ENCODE measurements at places on chromosomes 12 and 14.

GRCh38 chr12:129966146-129966995 lies 62.5 kb upstream of the TMEM132D start:
- DNase-seq, result no peak

DNA sequence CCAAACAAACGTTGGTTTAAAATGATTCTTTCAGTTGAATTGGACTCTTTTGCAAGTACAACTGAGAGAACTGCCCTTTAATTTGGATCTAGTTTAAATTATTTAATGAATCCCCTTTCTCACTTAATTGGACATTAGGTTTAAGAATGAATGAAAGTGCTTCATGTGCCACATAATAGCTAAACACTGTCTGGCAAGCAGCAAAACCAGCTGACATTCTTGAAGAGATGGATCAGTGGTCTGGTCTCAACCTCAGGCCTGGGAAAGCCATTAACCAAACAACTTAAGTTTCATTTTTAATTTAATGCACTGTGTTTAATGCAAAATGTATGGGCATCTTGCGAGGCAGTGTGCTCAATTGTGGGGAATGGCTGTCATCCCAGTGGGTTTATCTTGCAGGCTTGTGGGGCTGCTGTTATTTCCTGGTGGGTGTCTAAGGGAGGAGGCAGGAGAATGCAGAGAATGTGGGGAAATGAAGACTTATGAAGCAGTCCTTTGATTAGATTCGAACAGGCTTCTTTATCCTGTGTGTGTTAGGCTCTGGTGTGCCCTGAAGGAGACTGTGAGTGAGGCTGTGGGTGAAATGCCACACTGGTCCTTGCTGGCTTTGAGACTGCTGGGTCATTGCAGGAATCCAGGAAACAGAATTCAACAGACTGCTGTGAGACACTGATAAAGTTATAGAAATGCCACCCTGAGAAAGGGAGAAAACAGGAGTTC lies 144.1 kb upstream of the PELI2 start:
- no peak for DNase-seq

DNA sequence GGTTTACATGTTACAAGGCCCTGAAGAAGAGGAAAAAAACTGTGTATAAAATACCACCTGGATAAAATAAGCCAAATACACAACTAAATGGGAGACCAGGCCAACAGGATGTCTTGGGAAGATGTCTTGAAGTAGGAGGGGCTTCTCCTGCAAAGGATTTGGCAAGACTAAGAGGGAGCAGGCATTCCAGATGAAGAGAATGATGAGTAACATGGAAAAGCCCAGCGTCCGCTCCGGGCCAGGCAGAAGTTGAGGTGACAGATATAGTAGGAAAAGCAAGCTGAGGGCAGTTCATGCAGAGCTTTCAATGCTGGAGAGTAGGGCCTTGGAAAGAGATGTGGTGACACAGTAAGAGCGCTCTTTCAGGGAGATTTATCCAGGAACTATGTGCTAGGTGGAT lies 16.1 kb upstream of the EIF4B start:
- DNase-seq, result no peak

DNA sequence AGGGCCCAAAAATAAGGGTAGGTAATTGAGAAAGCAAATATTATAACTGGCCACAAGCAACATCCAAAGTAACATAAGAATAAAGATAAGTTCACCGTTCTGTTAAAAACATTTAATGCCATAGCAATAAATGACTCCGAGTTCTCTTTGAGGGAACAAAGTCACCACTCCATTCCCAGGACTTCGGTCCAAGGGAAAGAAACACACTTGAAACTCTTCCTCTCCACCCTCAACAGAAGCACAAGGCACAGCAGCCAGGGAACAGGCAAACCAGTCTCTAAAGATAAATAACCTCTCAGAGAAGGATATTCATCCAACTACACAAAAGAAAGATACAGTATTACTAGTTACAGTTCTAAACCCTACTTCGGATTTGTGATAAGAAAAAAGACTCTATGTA lies 2.5 kb downstream of the SETD3 start:
- no peak for DNase-seq

- no peak for DNase-seq
These were observed 40.5 kb downstream of the DUSP6 start for GRCh38 chr12:89311703-89312293.

DNA sequence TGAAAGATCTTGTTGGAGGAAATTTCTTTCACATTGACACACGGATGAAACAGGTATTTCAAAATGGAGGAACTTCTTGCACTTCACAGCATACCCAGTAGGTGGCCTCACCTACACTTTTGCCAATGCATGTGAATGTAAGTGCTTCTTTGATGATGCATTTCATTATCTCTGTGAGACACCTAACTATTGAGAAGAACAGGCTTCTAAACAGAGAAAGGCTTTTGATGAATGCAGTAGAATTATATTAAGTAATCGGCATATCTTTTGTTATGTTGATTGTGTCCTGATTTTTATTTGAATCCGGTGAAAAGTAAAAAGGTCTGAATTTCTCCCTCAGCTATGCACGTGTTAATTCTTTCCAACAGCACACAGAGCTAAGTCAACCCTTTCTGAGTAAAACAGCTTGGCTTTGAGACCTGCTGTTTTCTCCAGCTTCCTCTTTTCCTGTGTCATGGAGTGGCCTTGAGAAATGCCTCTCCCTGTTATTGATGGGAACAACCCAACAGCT lies 399.0 kb downstream of the NAV3 start:
- DNase-seq, result peak; percentile 2

DNA sequence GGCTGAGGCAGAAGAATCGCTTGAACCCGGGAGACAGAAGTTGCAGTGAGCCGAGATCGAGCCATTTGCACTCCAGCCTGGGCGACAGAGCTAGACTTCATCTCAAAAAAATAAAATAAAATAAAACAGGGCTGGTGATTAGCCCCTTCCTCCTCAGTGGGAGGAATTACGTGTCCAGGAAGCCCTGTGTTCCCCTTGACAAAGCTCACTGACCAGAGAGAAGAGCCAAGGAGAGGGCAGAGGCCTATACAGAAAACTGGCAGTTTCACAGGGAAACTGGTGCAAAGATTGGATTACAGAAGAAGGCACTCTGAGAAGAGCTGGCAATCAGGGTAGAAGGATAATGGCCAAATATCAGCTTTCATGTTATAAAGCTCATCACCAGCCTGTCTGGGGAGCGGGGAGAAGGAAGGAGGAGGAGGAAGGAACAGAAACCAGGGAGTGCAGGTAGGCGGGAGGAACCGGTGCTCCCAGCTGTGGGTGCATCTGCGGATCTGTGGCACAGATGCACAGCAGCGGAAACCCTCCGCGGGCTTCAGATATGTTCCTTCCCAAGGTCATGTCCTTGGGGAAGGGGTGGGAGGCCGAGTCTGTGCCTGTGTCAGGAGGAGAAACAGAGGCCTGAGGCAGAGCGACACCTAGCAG lies 6.7 kb downstream of the RAB15 start:
- no peak for DNase-seq

DNA sequence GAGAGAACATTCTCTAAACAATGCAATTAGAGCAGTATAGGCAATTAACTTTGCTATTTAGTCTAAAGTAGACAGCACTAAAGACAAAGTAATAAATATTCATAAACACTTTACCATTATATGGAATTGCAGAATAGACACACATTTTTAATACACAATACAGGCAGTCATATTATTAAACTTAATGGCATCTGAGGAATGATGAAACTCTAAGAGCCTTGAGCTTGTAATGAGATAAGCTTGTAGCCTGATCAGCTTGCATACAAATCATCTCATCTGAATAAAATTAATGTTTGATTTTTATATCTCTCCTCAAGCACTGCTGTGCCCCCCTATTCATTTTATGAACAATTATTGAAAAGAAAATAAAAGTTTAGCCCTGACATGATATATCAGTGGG lies 107.6 kb downstream of the MGAT4C start:
- no peak for DNase-seq

- DNase-seq, result no peak
These were observed 34.8 kb downstream of the PLXNC1 start for GRCh38 chr12:94182986-94183707.

Data from stimulated activated CD4-positive, alpha-beta T cell treated with anti-CD3 and anti-CD28 coated beads, Interleukin-15, amount 100 ng/mL, for 48 hours (primary cell).